Sigmoid colon (tissue), 7 donors: ENCODE measurements at places on chromosomes 16 and 17. TPM values are rescaled to one million over a fixed set of nuclear protein-coding genes. Genes with fewer than 3 reads are reported as not detected.

IRF8 gene
- total RNA-seq, result 9.2 TPM

KRT32 gene
- not detected for total RNA-seq

ATP6V0C gene
- 47.1 TPM for total RNA-seq

TMEM94 gene
- 31.3 TPM for total RNA-seq

PRAC2 gene
- not detected for total RNA-seq

RGS9 gene
- total RNA-seq, result 12.4 TPM

DCAF7 gene
- total RNA-seq, result 24.6 TPM
